ENCODE measurements at places on chromosomes 13 and 19.

DNA sequence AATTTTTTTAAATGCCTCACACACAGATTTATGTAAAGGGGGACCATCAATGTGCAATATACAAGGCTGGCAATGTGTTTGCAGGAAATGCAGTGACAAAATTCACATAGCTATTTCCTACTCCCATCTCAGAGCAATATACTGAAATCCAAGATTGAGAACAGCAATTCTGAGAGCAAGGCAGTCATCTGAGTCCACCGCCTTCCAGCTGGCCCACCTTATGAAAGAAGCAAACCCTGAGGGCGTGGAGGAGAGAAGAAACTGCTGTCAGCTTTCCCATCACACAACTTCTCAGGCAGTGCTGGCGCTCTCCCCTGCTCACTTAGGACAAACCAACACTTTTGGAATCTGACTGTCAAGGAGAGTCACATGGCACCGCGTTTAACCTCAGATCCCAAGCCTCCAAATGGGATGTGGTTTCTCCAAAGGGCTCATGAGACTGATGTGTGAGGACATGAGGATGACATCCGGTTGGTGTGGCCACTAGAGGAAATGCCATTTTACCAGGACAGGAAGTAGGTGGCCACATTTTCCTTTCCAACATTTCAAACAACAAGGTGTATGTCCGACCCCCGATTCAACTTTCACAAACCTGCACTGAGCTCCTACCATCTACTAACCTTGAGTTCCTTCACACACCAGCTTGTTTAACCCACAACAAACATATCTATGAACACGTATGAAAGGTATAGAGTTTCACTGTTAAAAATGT is 3.7 kb upstream of the DOCK9 start:
- DNase-seq: no peak

DNA sequence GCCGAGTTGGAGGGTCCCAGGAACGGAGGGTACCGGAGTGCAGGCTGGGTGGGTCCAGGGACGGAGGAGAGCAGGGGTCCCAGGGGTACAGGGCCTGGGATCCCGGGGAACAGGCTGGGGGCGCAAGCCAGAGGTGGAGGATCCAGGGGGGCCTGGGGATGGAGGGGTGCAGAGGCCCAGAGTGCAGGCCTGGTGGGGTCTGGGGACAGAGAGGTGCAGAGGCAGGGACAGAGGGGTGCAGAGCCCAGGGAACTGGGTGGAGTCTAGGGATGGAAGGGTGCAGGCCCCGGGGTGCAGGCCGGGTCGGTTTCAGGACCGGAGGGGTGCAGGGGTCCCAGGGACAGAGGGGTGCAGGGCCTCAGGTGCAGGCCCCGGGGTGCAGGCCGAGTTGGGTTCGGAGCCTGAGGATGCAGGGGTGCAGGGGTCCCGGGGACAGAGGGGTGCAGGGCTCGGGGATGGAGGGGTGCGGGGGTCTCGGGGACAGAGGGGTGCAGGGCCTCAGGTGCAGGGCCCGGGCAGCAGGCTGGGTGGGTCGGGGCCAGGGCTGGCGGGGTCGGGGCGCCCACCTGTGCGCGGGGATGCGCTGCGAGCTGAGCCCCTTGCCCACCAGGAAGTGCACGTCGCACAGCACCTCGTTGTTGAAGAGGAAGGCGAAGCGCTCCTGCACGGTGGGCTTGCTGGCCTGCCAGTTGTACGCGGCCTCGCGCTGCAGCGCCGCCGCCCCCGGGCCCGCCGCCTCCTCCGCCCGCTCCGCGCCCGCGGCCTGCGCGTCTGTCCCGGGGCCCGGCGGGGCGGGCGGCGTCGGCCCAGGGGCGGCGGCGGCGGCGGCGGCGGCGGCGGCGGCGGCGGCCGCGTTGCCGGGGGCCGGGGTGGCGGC is 545 bp downstream of the BTBD2 start:
- DNase-seq: no peak

- DNase-seq: no peak
Measured at GRCh38 chr13:107447591-107447990, 767.7 kb downstream of the LIG4 start.

DNA sequence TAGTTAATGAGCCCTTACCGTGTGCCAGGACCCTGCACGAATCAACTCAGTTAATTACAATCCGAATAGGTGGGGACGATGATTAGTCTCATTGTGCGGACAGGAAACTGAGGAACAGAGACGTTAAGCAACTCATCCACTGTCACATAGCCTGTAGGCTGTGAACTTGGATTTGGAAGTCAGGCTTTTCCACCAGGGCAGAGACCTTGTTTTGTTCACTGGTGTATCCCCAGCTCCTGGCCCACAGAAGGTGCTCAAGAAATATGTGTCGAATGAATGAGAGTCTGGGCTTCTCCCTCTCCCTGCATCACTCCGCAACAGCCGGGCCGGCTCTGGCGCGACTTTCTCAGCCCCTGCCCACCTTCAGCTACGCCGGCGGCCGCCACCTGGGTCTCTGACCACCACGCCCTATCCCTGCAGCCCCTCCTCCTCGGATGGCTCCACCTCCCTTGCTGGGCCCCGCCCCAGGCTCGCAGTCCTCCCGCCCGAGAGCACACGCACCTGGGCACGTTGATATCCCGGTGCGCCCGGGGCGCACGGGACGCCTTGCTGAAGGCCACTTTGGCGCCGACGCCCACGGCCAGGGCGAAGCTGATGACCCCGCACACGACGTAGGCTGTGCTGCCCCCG is 1.3 kb downstream of the SHISA7 start:
- DNase-seq: peak; percentile 38

- no peak for DNase-seq
Measured at GRCh38 chr13:69458013-69458412, 649.6 kb upstream of the ATXN8OS start.

DNA sequence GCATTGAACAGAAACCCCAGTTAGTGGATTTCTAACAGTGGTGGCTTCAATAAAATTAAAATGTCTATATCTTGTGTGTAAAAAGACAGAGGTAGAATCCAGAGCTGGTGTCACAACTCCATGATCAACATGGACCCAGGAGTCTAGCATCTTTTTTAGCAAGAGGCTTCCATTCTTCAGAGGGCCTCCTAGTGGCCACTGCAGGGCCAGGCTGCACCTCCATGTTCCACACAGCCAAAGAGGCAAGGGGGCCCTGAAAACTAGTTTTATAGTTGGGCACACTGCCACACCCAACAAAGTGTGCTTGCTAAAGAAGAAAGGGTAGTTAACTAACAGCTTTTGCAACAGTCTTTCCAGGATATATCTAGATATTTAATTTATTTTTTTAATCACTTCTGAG is 12.9 kb downstream of the N4BP2L1 start:
- no peak for DNase-seq

DNA sequence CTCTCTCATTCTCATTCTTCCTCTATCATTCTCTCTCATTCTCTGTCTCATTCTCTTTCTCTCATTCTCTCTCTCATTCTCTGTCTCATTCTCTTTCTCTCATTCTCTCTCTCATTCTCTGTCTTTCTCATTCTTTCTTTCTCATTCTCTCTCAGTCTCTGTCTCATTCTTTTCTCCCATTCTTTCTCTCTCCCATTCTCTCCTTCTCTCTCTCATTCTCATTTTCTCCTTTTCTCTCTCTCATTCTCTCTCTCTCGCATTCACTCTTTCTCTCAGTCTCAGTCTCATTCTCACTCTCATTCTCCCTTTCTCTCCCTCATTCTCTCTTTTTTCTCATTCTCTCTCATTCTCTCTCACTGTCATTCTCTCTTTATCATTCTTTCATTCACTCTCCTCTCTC is 152.0 kb upstream of the UQCRFS1 start:
- DNase-seq: no peak

- DNase-seq: peak; percentile 82
Measured at GRCh38 chr19:43446746-43447489, 18.5 kb downstream of the LYPD3 start.

- no peak for DNase-seq
Measured at GRCh38 chr13:106083620-106084350, 451.7 kb downstream of the EFNB2 start.

DNA sequence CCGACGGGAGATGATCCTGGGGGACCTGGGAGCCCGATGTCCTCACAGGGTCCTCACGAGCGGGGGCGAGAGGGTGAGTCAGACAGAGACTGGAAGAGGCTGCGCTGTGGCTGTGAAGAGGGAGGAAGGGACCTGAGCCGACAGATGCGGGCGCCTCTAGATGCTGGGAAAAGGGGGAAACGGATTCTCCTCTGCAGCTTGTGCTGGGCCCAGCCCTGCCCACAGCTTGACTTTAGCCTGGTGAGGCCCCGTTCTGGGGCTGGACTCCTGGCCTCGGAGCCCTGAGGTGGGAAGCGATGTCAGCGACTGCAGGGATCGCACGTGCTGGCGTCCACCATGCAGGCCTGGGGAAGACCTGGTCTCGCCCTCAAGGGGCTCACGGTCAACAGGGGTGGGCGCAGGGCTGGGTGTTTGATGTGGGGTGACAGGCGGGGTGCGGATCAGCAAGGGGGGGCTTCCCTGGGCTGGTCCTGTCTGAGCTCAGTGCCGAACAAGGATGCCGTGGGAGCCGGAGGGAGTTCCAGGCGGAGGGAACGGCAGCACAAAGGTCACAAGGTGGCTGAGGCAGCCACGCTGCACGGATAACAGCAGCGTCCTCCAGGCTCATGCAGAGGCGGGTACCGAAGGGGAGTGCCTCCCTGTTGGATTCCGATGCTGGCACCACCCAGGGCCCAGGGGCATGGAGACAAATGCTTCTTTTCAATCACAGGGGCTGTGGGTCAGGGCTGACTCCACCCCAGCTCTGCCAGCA is 31.8 kb downstream of the PIP5K1C start:
- DNase-seq: no peak

GRCh38 chr13:48040049-48040448 is 2.5 kb downstream of the NUDT15 start:
- DNase-seq: no peak

DNA sequence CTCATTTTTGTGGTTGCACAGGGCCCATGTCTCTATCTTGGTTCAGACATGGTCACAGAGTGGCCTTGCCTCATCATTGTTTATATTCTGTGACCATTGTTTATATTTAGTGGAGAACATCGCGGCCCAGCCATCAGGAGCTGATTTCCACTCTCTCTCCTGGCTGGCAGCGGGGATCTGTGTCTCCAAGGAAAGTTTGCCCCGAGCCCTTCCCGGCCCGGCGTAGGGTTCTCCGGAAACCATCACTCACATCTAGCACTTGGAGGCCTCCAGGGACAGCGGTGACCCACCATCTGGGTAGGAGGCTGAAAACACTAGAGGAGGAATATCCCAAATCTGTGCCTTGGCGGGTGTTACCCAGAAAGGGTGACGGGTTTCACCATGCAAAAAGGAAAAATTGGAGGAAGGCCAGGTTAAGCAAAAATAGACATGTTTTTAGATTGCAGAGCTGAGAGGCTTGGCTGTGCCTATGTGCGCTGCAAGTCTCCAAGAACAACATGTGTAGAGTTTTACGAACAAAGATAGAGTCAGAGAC is 726 bp upstream of the ZNF358 start:
- DNase-seq: no peak

DNA sequence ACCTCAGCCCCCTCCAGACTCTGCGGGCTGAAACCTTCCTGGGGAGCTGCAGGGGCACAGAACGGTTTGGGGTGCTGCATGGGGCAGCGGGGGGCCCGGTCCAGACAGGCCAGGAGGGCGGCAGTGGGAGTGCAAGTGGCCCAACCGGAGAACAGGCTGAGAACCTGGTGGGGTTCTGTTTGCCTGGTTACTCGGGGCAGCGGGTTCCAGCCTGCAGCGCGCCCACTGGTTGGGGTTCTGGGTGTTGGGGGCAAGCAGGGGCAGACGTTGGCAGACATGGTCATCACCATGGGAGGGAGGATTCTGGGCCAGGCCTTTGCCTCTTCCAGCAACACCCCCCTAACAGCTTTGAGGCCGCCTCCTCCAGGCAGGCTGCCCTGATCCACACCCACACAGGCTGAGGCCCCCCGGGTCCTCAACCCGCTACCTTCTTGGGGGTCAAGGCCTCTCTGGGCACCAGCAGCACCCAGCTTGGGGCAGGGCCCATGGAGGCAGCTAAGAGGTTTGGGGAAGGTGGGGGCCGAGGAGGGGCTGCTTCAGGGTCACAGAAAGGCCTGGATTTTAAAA is at the start of gene PRR22:
PRR22 (minus strand) TSS at position 166 of the 567 bp plus-strand sequence; CDS start at position 80, 86 bp downstream.
- no peak for DNase-seq

- no peak for DNase-seq
Measured at GRCh38 chr19:33781996-33782395, 14.7 kb upstream of the KCTD15 start.

DNA sequence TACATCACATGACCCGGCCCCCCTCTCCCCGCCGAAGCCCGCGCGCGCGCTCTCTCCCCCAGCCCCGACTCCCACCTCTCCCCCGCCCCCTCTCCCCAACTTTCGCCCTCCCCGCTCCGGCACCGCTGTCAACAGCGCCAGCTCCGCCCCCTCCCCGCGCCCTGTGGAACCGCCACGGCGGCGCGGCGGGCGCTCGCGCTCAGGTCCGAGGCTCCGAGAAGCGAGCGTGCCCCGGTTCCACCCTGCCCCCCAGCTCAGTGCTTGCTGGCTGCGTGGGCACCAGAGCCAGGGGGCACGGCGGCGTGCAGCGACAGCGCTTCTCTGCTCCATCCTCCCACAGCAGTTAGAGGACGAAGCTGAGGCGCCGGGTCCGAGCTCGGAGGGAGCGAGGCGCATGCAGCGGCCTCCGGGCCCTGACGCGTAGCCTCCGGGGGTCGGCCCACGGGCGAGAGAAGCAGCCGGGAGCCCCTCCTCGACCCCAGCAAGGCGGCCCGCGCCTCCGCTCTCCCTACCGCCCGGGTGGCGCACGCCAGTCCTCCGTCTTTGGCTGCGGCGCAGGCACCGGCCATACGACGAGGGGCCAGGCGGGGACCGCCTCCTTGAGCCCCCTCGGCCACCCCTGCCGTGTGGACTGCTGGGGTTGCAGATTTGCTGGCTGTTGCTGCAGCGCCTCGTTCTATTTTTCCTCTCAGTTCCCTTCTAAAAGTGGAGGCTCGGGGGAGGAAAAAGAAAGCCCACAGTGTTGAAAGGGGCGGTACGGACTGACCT is 109.5 kb downstream of the KCNRG start:
- peak; percentile 91 for DNase-seq

- no peak for DNase-seq
Measured at GRCh38 chr13:93660391-93661063, 433.9 kb downstream of the GPC6 start.

DNA sequence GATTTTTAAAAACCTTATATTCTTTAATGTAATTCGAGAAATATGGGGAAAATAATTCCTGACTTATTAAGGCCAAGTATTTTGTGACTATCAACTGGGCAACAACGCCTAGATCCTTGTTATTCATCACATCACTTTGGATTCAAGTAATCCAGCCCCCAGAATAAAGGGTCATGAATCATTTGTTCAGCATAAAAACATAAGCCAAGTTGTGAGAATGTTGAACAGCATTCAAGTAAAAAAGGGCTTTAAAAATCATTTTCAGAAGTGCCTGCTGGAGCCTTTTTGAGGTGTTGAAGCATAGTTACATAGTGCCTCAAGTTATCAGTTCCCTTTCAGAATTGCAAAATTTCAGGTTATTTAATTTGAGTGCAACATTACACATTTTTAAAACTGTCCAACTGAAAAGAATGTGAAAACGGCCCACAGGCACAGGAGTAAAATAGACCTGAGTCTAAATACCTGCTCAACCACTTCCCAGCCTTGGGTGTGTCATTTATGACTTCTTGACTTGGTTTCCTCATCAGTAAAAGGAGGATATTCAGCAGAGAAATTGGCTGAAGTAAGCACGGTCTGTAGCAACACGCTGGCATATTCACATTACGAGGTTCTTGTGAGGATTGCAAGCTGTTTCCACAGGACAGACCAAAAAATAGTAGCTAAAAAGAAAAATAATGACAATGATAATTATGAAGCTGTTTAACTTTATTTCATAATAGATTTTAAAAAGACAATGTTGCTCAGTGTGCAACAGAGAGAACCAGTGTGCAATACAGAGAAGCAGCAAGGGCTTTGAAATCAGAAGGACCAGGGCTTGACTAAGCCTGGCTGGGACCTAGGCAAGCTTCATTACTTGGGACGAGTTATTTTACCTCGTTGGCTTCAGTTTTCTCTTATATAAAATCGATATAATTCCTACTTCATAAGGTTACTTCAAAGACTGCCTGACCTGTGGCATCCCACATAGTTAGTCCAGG is 56.6 kb downstream of the MBNL2 start:
- DNase-seq: no peak
